Mucosa of gallbladder (tissue), 1 donor: ENCODE measurements at places on chromosomes 4 and X. TPM values are rescaled to one million over a fixed set of nuclear protein-coding genes. Genes with fewer than 3 reads are reported as not detected.

CLDN34 gene
- 0.43 TPM for total RNA-seq

NAP1L3 gene
- total RNA-seq: 5.2 TPM

MTTP gene
- 3.8 TPM for total RNA-seq

SCML2 gene
- total RNA-seq: 0.92 TPM

FAM47A gene
- total RNA-seq: not detected

TRIM75 gene
- total RNA-seq: not detected

SMARCA5 gene
- 49.5 TPM for total RNA-seq
